CD4-positive, alpha-beta T cell treated with Interleukin-2 at 100 ng/mL for 4 hours (primary cell): ENCODE measurements at places on chromosomes 5 and 9.

GRCh38 chr5:74179179-74179578 lies 461.3 kb downstream of the ENC1 start:
- DNase-seq = no peak

GRCh38 chr9:104608336-104608735 lies 2.9 kb upstream of the OR13C2 start:
- DNase-seq = no peak

DNA sequence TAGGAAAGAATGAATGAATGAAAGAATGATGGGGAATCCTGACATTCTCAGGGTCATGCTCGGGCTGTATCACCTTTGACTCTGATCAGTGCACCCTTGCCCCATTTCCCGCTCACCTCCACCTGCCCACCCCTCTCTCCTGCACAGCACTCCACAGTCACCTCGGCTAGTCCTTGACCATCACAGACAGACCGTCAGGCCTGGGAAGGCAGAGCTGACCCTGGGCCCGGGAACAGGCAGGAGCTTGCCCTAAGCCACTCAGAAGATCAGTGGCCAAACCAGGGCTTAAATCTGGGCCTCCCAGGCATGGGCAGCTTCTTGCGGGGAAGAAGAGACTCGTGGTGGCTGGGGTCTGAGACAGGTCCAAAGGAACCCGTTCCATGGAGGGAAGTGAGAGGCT lies 3.6 kb downstream of the ST6GALNAC6 start:
- no peak for DNase-seq

DNA sequence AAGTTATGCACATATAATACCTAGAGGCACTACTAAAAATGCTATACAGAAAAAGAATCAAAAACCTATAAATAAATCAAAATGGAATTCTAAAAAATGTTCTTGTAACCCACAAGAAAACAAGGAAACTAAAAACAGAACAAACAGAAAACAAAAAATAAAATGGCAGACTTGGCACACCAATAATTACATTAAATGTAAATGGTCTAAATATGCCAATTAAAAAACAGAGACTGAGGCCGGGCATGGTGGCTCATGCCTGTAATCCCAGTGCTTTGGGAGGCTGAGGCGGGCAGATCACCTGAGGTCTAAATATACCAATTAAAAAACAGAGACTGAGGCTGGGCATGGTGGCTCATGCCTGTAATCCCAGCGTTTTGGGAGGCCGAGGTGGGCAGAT lies 142.2 kb downstream of the SLIT3 start:
- DNase-seq = no peak

- no peak for DNase-seq
Measured at GRCh38 chr5:135135530-135136226, 101.7 kb upstream of the PITX1 start.

GRCh38 chr9:13705373-13705772 lies 425.9 kb upstream of the MPDZ start:
- no peak for DNase-seq

DNA sequence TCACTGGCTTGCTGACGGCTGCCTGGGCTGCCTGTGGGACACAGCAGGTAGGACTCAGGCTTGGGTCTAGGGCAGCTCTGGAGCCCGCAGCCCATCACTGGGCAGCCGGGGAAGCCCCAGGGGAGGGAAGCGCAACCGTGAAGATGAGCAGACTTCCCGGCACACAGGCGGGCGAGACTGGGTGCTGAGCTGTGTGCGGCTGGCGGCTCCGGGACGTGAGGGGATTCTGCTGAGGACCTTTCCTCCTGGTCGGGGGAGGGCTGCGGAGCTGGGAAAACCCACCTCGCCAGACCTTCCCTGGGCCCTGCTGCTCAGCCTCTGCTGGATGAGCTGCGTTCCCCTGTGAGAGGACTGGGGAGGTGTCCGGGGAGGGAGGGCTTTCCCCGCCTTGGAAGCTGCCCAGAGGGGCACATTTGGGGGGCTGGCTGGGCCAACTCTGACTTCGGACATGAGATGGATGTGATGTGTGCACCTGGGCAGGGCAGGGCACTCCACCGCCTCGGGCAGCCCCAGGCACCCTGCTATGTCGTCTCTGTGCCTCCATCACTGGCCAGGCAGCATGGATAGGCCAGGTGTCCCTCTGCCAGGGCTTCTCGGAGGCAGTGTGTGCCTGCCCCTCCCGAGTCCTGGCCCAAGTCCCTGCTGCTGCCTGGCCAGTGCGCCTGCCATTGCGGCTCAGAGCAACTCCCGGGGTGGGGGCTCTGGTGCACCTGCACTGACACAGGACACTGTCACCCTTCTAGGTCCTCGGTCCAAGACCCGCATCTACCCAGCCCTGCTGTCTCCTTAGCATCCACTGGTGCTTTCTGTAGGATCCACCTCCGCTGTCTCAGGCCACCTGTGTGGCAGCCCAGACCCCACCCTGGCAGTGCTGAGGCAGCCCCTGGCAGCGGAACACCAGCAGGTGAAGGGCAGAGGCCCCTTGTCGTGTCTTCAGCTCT lies 66.4 kb downstream of the COL5A1 start:
- DNase-seq = no peak

GRCh38 chr9:5578018-5578697 lies 50.7 kb upstream of the RIC1 start:
- DNase-seq = no peak

DNA sequence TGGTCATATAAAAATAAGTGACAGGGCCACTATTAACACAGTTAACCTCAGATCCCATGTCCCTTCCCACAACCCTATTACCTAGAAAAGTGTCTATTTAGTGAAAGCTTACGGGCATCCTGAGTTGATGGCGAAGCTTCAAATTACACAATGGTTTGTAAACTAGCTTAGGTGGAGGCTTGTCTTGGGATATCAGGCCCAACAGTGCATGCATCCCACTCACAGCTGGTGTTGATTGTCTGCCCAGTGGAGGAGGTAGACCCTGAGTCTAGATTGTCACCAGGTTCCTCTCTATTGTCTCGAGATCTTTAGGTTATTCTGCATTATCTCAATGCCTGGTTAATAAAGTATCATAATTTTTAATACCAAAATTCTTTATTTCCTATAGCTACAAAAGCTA lies 30.4 kb downstream of the PRELID2 start:
- DNase-seq = no peak

DNA sequence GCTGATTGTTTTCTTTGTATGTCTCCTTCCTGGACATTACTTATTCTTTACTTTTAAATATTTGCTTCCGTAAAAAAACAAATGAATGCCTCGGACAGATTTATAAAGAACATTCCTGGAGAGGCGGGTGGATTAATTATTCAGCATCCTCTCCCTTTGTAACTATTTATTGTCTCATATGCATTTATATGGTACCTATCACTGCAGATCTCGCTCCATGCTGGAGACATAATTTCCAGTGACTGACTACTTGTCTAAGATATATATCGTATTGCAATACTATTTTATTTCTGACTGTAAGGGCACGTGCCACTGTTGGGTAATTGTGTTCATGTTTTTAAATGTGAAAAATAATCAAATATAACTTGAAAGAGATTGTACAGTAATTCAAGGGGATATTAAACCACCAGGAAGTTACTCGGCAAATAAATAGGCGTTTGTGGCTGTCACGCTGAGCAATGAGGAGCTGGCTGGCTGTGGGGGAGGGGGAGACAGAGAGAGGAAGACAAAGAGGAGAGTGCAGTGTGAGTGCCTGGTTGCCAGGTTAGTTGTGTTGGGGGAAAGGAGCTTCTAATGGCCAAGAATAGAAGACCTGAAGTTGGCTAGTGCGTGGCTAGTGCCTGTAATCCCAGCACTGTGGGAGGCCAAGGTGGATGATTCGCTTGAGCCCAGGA lies 131.8 kb upstream of the GABRP start:
- DNase-seq = no peak

DNA sequence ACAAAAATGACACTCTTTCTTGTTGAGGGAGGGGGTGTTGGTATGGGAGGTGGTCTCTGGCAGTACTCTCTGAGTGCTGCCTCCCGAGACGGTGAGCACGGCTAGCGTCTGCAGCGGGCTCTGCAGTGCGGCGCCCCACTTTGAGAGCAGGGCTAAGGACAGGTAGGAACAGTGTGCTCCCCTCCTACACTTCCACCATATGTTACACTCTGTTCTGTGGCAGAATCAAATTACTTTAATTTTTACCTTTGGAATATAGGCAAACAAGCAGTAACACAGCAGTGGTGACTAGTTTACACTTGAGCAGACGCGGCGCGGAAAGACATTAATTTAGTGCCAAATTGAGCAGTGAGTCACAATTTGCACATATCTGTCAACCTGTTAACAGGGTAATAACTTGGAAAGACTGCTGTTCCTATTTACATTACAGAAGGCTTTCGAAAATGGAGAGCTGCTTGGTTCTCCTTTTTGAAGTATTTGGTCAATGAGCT lies 136.3 kb downstream of the MED27 start:
- DNase-seq = no peak

DNA sequence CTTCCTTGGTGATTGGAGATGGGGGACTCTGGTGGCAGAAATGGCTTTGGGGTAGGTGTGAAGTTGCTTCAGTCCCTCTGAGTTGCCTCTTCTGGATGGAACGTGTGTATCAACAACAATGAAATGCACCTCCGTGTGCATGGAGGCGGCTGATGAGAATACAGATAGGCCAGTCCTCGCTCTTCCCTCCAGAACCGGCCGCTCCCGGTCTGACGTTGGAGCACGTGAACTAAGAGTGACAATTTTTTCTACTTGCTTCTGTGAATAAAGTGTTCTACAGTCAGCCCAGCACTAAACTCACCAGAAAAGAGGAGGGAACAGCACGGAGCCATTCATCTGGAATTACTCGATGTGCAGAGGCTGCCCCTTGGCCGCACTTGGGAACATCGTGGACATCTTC lies 90.7 kb downstream of the ANKRD33B start:
- no peak for DNase-seq

DNA sequence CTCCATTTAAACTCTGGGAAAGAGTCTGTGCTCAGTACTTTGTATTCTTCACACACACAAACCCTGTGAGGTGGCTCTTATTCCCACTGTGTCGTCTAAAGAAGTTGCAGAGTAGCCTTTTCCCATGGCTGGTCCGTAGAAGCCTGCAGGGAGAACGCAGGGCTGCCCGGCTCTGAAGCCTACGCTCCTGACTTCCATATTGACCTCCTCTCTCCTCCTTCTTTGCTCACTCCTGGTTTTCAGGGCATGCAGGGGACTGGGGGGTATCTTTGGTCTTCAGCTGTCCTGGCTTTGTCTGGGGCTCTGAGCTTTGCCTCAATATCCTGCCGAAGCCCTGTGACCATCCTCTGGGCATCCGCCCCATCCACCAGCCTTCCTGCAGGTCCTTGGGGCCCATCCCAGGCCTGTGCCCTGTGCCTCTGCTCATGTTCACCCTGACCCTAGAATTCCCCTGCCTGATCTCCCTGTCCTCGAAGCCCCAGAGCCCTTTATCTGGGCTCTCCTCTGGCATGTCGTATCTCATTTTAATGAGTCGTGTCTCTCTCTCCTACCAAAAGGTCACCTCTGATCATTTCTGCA lies 83.8 kb upstream of the FSTL4 start:
- no peak for DNase-seq

- no peak for DNase-seq
Measured at GRCh38 chr5:142634216-142635011, 51.5 kb downstream of the FGF1 start.

GRCh38 chr9:116549061-116549664 lies 137.9 kb upstream of the TRIM32 start:
- DNase-seq = no peak

- DNase-seq = no peak
Measured at GRCh38 chr9:127563579-127563978, 48.5 kb upstream of the STXBP1 start.

GRCh38 chr9:90916147-90916734 lies 114.6 kb downstream of the SYK start:
- no peak for DNase-seq

- DNase-seq = peak; percentile 25
Measured at GRCh38 chr9:113220467-113221002, 542 bp downstream of the FKBP15 start.

DNA sequence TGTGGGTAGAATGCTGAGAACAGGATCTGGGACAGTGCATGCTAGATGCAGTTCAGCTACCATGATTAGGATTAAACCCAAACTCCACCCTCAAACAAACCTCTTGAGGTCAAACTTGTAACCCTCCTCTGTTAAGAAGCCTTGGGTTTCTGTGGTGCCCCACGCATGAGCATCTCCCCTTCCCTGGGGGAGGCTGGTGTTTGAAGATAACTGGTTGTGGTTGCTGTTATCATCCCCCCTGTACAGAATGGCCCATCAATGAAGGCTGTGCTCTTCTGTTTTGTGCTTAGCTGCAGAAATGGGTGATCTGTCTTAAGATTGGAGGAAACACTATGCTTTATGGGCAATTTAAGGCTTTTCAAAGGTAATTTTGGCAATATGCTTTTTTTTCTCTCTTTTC lies 4.4 kb upstream of the DAB2IP start:
- DNase-seq = no peak

- DNase-seq = no peak
Measured at GRCh38 chr5:68243681-68244080, 28.1 kb downstream of the PIK3R1 start.

DNA sequence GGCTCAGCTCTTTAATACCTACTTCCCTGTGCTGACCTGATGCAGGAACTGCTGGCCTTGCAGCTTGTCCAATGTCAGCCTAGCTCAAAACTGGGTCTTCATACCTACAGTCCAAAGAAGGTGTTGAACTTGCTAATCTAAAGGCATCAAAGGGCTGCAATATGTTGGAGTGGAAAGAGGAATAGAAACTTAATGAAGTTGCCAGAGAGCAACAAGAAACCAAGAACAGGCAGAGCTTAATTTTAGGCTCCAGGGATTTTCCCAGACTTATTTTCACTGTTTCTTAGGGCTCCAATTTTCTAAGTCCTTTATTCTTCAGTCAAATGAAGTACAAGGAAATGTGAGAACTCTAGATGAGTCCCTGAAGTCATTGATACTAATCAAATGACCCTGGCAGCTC lies 17.6 kb upstream of the ERCC6L2 start:
- no peak for DNase-seq

- DNase-seq = no peak
Measured at GRCh38 chr5:109326919-109327318, 82.9 kb downstream of the PJA2 start.

- no peak for DNase-seq
Measured at GRCh38 chr9:91182429-91183225, 179.1 kb downstream of the AUH start.

GRCh38 chr9:26437056-26437711 lies 455.4 kb downstream of the CAAP1 start:
- no peak for DNase-seq

DNA sequence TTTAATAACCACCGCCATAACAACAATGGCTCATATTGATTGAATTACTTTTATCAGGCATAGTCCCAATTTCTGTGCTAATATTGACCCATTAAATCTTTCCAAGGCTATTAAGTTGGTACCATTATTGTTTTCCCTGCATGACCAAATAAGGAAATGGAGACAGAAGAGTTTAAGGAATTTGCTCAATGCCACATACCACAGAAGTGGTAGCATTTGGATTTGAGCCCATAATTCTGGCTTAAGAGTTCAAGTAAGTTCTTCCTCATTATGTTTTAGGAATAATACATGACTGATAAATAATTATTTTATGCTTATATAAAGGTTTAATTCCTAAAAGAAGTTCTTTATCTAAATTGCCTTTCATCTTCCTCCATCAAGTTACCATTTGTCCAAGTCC lies 43.4 kb upstream of the HAPLN1 start:
- no peak for DNase-seq
